PC-9 (cell line): ENCODE measurements at places on chromosomes 2 and 18. TPM values are rescaled to one million over a fixed set of nuclear protein-coding genes. Genes with fewer than 3 reads are reported as not detected.

Gene CPLX4
- total RNA-seq, result not detected in 2 replicates

Gene TRIM43
- total RNA-seq, result not detected in 2 replicates

Gene ACVR1C
- 0.04 and 0.30 TPM in 2 replicates for total RNA-seq

Gene MYO1B
- 48.5 and 55.0 TPM in 2 replicates for total RNA-seq

GRCh38 chr18:60452421-60452820 lies 79.8 kb upstream of the MC4R start:
- no peak overlapping the region for H3K4me3 ChIP-seq
- DNase-seq, result no peak
- H3K36me3 ChIP-seq, result no peaks in the 10 kb centered on the region
- H3K4me1 ChIP-seq, result no peaks in the 10 kb centered on the region

DNA sequence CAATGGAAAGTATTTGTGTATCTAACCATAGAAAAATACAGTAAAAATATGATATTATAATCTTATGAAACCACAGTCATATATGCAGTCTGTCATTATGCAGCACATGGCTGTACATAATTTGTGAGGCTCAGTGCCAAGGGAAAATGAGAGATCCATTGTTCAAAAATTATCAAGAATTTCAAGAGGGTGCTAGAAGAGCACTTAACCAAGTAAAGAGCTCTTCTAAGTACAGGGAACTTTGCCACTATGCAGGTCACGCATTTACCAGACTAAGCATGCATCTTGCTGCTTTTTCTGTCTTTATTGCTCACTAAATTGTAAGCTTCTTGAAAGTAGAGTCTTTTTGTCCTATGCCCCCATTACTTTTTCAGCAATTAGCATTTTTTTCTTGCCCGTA lies 438.0 kb downstream of the LRP1B start:
- H3K4me1 ChIP-seq, result no peaks in the 10 kb centered on the region
- no peak overlapping the region for H3K27ac ChIP-seq
- no peaks in the 10 kb centered on the region for H3K36me3 ChIP-seq

DNA sequence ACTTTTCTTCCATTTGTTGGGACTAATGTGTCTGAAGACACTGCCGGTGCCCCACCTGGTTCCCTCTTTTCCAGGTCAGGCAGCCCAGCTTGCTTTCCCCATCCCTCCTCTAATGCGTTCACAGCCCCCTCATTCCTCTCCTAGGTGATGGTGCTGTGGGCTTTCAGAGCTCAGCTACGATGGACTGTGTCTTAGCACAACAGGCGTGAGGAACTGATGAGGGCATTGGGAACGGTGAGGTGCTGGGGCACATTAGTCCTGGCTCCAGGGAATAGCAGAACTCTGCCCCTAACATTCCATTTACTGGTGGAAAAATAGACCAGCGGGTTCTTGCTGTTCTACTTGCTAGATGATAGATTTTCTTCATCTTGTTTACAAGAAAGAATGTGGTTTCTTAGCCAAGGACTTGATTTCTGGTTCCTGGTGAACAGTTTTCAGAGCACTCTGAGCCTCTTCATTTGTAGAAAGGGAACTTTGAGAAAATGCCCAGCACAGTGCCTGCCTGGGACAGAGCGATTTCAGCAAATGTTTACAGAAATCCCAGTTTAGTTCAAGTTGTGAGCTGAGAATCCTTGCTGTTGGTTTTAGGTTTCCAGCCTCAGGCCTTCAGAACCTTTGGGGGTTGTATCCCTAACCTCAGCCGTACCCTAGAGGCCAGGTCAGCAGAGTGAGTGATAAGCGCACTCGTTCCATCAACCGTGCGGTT lies 42.5 kb downstream of the LDLRAD4 start:
- no peak for DNase-seq
- no peaks in the 10 kb centered on the region for H3K36me3 ChIP-seq
- H3K4me1 ChIP-seq, result no peaks in the 10 kb centered on the region
- peaks cover 69% of the 10 kb centered on the region for H3K27me3 ChIP-seq
- H3K27ac ChIP-seq, result no peak overlapping the region

DNA sequence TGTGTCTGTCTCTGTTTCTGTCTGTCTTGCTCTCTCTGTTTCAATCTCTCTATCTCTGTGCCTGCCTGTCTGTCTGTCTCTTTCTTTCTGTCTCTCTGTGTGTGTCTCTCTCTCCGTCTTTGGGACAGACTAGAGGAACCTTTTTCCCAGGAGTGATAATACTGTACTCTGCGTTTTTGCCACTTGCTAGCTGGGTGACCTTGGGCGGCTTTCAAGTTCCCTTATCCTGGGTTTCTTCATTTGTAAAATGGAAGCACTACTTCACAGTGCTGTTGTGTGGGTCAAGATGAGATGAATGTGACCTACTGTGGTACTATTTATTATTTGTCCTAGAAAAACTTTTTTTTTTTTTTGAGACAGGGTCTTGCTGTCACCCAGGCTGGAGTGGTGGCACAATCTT lies 42.4 kb downstream of the HPCAL1 start:
- H3K27me3 ChIP-seq, result no peaks in the 10 kb centered on the region
- H3K27ac ChIP-seq, result peak overlapping the region; percentile 28; the same call in 1 of the 2 replicates
- no peaks in the 10 kb centered on the region for H3K36me3 ChIP-seq
- peaks cover 11% of the 10 kb centered on the region; the same call in 1 of the 2 replicates for H3K4me1 ChIP-seq

- no peaks in the 10 kb centered on the region for H3K27me3 ChIP-seq
- no peak for DNase-seq
- H3K4me1 ChIP-seq, result peaks cover 50% of the 10 kb centered on the region
- peaks cover 39% of the 10 kb centered on the region for H3K36me3 ChIP-seq
- peak overlapping the region; percentile 5; the same call in 1 of the 2 replicates for H3K27ac ChIP-seq
These were observed 10.6 kb downstream of the CUL3 start for GRCh38 chr2:224574423-224575084.

DNA sequence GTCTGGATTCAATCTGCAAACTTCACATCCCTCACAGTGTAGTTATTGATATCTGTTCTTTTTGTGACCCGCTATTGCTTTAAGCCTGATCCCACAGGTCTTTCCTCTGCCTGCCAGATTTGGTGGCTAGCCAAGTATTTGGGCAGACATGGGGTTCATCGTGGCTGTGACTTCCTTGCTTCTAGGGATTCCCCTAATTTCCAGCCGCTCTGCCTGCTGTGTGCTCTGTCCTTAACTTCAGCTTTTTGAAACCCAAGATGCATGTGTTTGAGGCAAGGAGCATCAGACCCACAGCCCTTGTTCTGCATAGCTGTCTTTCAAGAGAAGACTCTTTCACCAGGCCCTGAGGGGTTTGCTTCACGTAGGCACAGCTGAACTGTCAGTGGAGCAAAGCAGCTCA lies 54.2 kb downstream of the NCAPH start:
- H3K4me3 ChIP-seq, result no peak overlapping the region
- no peaks in the 10 kb centered on the region for H3K27me3 ChIP-seq
- H3K4me1 ChIP-seq, result no peaks in the 10 kb centered on the region
- H3K36me3 ChIP-seq, result no peaks in the 10 kb centered on the region
- no peak overlapping the region for H3K27ac ChIP-seq

GRCh38 chr2:54416166-54416813 lies 39.8 kb upstream of the SPTBN1 start:
- H3K27me3 ChIP-seq, result no peaks in the 10 kb centered on the region
- no peak overlapping the region for H3K4me3 ChIP-seq
- no peaks in the 10 kb centered on the region for H3K36me3 ChIP-seq

GRCh38 chr2:187504312-187504921 lies 49.8 kb downstream of the TFPI start:
- H3K4me3 ChIP-seq, result no peak overlapping the region
- H3K27me3 ChIP-seq, result no peaks in the 10 kb centered on the region
- DNase-seq, result no peak
- no peaks in the 10 kb centered on the region for H3K4me1 ChIP-seq
- H3K36me3 ChIP-seq, result no peaks in the 10 kb centered on the region

DNA sequence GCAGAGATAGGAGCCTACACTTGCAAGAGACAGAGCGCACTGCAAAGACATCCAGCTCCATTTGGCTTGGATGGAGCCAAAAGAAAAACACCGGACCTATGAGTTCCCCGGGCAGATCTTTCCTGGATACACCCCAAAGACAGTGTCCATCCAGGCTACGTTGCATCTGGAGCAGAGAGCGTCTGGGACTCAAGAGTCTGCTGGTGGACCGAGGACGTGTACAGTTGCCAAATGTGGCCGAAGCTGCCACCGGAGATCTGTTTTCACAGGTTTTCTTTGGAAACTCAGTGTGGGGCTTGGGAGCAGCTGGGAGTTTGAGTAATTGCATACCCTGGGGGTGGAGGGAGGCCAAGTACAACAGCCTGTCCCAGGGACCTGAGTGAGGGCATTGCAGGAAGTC lies 192.3 kb upstream of the OSR1 start:
- H3K4me1 ChIP-seq, result no peaks in the 10 kb centered on the region
- H3K27me3 ChIP-seq, result no peaks in the 10 kb centered on the region
- no peaks in the 10 kb centered on the region for H3K36me3 ChIP-seq
- DNase-seq, result no peak

DNA sequence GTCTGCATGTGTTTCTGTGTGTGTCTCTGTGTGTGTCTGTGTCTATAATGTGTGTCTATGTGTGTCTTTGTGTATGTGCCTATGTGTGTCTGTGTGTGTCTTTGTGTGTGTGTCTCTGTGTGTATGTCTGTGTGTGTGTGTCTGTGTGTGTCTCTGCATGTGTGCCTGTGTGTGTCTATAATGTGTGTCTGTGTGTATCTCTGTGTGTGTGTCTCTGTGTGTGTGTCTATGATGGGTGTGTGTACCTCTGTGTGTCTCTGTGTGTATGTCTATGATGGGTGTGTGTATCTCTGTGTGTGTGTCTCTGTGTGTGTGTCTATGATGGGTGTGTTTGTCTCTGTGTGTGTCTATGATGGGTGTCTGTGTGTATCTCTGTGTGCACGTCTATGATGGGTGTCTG lies 126.2 kb upstream of the GPC1 start:
- peaks cover 46% of the 10 kb centered on the region for H3K27me3 ChIP-seq
- DNase-seq, result no peak
- H3K27ac ChIP-seq, result no peak overlapping the region
- H3K36me3 ChIP-seq, result no peaks in the 10 kb centered on the region
- no peaks in the 10 kb centered on the region for H3K4me1 ChIP-seq

DNA sequence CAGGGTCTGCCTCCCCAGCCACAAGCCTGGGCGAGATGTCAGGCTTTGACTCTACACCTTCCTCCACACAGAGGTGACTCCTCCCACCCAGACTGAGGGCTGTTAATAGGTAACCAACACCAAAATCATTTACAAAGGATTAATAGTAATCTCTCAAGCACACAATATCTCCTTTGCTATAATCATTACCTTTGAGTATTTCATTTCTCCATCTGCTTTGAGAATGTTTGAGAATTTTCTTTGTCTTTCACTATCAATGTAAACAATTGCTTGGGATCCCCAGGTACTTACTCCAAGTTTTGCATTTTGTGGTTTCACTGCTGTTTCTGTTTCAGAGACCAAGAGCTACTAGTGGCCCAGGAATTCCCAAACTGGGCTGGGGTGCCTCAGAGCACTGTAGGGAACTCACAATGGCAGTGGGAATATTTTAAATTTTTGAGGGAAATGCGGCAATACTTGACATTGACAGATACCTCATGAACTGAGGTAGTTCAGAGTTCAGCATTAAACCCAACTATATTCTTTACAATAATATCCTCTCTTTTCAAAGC lies 166.4 kb upstream of the MGAT5 start:
- H3K27me3 ChIP-seq, result 0 out of 2 replicates have a peak, but pooled peaks cover 2% of the 10 kb centered on the region
- 0 out of 2 replicates have a peak, but pooled peaks cover under 1% of the 10 kb centered on the region for H3K4me1 ChIP-seq
- no peaks in the 10 kb centered on the region for H3K36me3 ChIP-seq
- no peak for DNase-seq
- H3K4me3 ChIP-seq, result no peak overlapping the region

- H3K4me3 ChIP-seq, result no peak overlapping the region
- DNase-seq, result no peak
- H3K27ac ChIP-seq, result no peak overlapping the region
- no peaks in the 10 kb centered on the region for H3K36me3 ChIP-seq
These were observed 127.3 kb downstream of the RNF144A start for GRCh38 chr2:7044253-7045250.

DNA sequence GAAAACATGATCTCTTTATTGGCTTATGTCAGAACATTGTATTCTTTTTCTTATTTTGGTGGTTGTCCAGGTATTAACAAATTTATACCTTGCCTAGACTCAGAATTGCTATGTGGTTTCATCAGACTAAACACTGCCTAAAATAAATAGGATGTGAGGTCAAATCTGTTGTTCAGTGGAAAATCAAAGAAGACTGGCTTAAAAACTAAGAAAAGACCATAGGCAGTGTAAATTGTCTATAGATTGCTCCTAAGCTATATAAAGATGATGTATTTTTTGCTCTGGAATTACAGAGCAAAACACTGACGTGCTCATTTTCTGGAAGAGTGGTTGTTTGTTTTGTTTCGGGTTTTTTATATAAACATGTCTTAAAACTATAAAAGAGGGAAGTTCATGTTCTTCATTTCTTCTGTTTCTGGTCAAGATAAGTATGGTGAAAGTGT lies 266.0 kb downstream of the ALPK2 start:
- H3K27me3 ChIP-seq, result no peaks in the 10 kb centered on the region
- peak overlapping the region; percentile 43 for H3K27ac ChIP-seq
- no peak for DNase-seq

GRCh38 chr2:26396734-26397298 lies 4.9 kb upstream of the DRC1 start:
- no peaks in the 10 kb centered on the region for H3K4me1 ChIP-seq
- H3K36me3 ChIP-seq, result peaks cover 5% of the 10 kb centered on the region; the same call in 1 of the 2 replicates
- no peak overlapping the region for H3K4me3 ChIP-seq
- no peaks in the 10 kb centered on the region for H3K27me3 ChIP-seq
- H3K27ac ChIP-seq, result no peak overlapping the region

DNA sequence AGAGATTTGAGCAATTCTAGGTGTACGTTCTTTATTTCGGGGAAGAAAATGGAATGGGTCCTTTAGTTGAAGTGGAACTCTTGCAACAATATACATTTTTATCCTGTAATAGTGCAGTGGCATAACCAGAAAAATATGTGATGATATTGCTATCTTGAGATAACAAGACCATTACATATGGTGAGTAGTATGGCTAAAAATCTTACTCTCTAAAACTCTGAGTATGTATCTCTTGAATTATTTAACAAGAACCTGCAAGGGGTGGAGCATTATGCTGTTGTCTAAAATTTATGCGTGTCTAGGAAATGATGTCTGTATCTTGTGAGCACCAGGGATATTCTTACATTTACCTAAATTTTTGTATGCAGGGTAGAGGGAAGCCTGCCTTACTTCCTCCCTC lies 68.4 kb upstream of the SLC4A10 start:
- H3K4me1 ChIP-seq, result no peaks in the 10 kb centered on the region
- no peaks in the 10 kb centered on the region for H3K27me3 ChIP-seq
- H3K27ac ChIP-seq, result no peak overlapping the region

- no peaks in the 10 kb centered on the region; the same call in none of the 2 replicates for H3K36me3 ChIP-seq
- no peaks in the 10 kb centered on the region for H3K27me3 ChIP-seq
- H3K4me3 ChIP-seq, result peak overlapping the region; percentile 28; the same call in 1 of the 2 replicates
- DNase-seq, result no peak
- peak overlapping the region; percentile 28; the same call in 1 of the 2 replicates for H3K27ac ChIP-seq
- H3K4me1 ChIP-seq, result peaks cover 55% of the 10 kb centered on the region
These were observed 6.5 kb downstream of the GLS start for GRCh38 chr2:190887089-190887488.

GRCh38 chr2:101089419-101089818 lies 61.8 kb downstream of the TBC1D8 start:
- H3K4me3 ChIP-seq, result no peak overlapping the region
- H3K27ac ChIP-seq, result no peak overlapping the region
- H3K27me3 ChIP-seq, result no peaks in the 10 kb centered on the region
- H3K4me1 ChIP-seq, result no peaks in the 10 kb centered on the region
